ENCODE measurements at places on chromosomes 5 and 9.

GRCh38 chr5:158880483-158881001 lies 219.2 kb downstream of the EBF1 start:
- no peak for DNase-seq

GRCh38 chr5:143933451-143933850 lies 121.5 kb downstream of the HMHB1 start:
- no peak for DNase-seq

GRCh38 chr5:19988457-19988856 lies 457 bp upstream of the CDH18 start:
- DNase-seq, result no peak

DNA sequence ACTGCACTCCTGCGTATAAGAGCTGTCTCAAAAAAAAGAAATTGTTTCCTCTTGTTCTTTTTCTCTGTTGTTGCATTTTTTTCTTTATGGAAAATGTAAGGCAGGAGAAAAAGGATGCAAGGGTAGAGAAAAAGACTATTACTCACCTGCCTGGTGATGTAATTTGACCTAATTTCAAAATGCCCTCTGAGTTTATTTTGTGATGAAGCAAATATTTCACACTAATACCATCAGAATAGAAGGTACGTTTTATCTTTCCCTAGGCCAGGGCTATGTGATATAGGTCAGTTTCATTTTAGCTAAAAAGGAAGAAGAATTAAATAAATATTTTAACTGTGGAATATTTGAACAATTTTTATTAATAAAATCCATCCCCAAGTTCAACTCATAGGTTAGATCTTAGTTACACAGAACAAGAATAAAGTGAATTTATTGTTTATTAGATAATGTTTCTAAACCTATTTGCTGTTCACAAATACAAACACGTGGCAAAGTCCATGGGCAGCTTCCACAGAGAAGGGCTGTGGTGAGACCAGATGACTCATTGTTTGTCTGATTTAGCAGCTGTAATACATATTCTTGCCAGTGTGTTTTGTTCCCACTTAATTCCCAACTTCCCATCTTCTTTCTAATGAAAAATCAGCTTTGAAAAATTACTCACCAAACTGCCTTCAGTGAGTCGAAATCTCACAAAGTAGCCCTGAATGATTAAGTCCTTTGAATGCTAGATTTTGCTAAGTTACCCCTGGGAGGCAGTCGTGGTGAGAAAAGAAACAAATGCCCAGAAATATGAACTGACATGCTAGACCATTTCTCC lies 52.8 kb upstream of the CCDC112 start:
- no peak for DNase-seq

- DNase-seq, result no peak
Observed at GRCh38 chr5:39177631-39177964, 41.8 kb downstream of the FYB1 start.

DNA sequence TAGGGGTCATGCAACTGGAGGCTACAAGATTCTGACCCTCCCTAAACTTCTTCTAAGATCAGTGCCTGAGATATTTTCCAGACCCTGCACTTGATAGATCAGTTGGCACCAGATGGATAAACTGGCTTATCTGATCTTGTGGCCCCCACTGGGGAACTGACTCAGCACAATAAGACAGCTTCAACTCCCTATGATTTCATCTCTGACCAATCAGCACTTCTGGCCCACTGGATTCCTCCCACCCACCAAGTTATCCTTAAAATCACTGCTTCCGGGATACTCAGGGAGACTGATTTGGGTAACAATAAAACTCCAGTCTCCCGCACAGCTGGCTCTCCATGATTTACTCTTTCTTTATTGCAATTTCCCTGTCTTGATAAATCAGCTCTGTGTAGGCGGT lies 2180.4 kb upstream of the WWC1 start:
- DNase-seq, result no peak

GRCh38 chr9:112186695-112187094 lies 11.6 kb upstream of the SUSD1 start:
- no peak for DNase-seq

GRCh38 chr9:113516840-113517577 lies 53.5 kb downstream of the RGS3 start:
- peak; percentile 37 for DNase-seq

DNA sequence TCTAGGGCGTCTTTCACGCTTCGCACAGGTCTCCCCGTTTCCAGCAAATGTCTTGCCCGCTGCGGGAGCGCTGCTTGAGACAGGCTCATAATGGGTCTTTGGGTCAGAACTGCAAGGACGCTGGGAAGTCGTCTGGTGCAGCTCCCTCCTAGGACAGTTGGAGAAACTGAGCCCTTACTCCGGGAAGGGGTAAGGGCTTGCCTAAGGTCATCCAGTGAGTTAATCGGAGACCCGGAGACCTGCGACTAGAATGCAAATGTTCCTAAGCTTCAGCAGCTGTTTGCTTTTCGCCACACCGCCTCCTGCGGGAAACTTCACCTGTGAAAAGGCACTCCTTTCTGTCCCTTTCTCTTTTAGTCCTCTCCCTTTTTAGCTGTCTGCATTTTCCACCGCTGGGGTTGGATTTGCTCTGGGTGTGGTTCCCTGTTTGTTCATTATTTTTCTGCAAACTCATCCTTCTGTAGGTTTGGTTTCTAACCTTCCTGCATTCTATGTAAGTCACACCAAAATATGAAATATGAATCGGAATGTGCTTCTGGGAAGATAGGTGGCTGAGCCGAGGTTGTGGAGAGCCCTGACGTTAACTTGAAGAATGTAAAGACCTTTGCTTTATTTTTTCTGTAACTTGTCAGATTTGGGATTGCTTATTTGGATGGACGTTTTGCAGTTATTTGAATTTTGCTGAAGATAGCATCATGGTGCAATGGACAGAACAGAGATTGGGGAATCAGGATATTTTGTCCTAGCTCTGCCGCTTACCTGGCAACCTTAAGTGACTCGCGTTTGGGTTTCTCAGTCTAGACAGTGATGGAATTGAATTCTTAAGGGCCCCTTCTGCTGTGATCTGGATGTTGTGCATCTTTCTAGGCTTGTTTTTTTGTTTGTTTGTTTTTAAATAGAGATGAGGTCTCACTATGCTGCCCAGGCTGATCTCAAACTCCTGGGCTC lies 909 bp downstream of the SLC36A1 start:
- no peak for DNase-seq

GRCh38 chr5:157038568-157039187 lies 20.2 kb downstream of the HAVCR1 start:
- no peak for DNase-seq

GRCh38 chr5:120457839-120458507 lies 6.1 kb upstream of the PRR16 start:
- no peak for DNase-seq

DNA sequence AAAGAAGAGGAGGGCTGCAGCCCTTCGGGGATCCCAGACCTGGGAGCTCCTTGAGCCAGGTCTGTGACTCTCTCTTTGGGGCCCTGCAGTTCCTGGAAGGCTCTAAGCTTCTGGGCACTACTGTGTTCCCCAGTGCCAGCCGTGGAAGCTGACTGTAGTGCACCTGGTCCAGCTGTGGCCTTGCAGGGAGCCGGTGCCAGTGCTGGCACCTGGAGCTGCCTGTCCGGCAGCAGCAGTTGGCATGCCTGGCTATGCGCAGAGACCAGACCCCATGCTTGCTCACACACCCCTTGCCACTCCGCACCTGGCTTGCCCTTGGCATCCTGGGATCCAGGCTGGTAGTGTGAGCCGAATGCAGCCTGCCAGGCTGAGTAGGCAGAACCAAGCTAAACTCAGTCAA lies 91.0 kb upstream of the PUM3 start:
- no peak for DNase-seq

DNA sequence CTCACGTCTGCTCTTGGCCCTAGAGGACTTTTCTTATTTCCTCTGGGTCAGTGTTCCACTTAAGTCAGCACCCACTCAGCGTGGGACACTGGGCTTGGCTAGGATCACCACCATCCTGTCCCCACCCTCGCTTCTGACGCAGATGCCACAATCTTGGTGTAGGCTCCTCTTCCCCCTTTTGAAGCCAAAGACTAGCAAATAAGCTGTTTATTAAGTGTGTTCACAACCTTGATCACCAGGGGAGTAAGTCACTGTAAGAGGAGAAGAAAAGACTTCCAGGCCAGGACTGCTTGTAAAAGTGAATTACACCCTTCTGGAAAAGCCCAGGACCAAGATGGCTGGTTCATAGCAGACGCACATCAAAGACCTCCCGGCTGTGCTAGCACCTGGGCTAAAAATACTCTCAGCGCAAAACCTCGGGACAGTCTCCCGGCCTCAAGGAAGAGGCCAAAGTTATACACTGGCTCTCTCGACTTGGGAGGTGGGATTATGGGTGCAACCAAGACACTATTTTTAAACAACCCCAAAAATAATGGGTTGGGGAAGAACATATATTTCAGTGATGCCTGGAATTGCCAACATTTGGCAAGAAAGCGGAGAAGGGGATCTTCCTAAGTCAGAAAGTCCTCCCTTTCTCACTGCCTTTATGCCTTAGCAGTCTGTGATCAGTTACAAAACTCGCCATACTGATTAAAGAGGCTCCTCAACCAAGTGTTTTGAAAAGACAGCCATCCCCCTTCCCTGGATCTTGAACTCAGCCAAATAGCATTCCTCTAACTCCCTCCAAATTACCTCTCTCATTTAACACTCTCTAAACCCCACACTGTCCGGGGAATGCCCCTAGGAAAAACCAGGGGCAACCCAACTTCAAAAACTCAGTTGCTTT lies 69.4 kb downstream of the RAPGEF1 start:
- DNase-seq, result no peak

- DNase-seq, result no peak
Observed at GRCh38 chr5:62727861-62728260, 149.2 kb downstream of the LRRC70 start.

GRCh38 chr9:92599938-92600461 lies 64.2 kb upstream of the ECM2 start:
- no peak for DNase-seq

GRCh38 chr5:171593401-171593800 lies 174.0 kb downstream of the FGF18 start:
- DNase-seq, result no peak

GRCh38 chr5:144189800-144190429 lies 19.2 kb downstream of the KCTD16 start:
- peak; percentile 47 for DNase-seq

GRCh38 chr9:93302586-93303257 lies 118.8 kb downstream of the WNK2 start:
- peak; percentile 35 for DNase-seq

DNA sequence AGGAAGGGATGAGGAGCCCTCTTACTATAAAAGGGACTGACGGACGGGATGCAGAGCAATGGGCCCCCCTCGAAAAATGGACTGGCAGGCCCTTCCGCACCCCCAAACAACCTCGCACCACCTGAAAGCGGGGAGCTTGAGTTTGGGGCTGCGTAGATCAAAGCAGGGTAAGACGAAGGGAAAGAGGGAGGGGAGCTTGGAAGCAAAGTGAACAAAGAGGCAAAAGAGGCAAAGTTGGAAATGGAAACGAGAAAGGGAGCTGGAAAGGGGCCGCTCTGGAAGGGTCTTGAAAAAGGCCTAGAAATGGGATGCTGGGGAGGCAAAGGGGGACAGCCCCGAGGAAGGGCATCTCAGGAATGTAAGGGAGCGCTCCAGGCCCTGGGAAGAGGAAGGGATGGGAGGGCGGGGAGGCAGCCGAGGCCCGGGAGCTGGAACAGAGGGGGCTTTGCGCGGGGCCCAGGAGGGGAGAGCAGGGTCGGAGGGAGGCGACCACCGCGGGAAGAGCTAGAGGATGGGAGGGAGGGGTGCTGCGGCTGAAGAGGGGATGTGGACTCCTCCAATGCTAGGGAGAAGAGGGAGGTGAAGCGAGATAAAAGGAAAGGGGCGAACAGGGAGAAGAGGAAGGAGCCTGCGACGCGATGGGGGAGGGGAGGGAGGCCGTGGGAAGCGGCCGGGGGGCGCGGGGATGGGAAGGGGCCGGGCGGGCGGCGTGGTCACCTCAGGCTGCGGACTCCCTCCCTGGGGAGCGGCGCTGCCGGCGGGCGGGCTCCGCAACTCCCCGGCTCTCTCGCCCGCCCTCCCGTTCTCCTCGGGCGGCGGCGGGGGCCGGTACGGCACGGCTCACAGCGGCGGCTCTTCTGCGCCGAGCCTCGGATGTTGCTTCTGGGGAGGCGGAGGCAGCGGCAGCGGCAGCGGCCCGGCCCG lies 577 bp downstream of the RNF145 start:
- DNase-seq, result no peak

DNA sequence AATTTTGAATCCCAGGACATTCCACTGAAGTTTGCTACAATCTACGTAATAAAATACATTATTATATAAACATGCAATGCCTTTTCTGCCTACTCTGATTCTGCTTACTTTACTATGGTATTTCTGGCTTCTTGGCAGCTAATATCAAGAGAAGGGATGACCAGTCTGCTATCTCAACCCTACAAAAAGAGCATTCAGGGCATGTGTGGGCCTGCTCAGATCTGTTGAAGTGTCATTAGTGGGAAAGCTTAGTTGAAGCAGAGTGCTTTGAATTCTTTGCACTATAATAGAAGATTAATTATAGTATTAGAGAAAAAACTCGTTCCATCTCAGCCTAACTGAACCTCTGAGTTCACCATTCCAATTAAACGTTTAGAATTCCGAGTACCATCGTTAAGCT lies 339.5 kb upstream of the ISL1 start:
- no peak for DNase-seq

GRCh38 chr9:18988003-18988402 lies 45.0 kb downstream of the SAXO1 start:
- no peak for DNase-seq

DNA sequence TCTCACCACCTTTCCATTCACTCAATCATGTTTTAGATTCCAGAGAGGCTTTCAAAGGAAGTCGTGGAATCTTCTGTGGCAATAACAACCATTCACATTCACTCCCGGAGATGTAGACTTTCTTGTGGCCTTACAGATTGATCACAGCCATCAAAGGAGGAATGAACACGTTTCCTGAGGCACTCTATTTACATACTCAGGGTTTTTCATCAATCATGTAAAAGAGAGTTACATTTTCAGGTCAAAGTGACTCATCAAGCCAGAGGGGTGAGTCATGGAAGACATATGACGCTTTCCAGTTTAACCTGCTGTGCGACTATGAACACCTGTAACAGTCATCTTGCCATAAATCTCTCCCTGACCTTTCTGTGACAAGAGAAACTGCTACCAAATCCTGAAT lies 39.3 kb upstream of the RAD23B start:
- DNase-seq, result no peak

GRCh38 chr9:129331493-129331765 lies 153.4 kb upstream of the IER5L start:
- no peak for DNase-seq

GRCh38 chr5:178361657-178362445 lies 129.2 kb upstream of the PHYKPL start:
- DNase-seq, result no peak

DNA sequence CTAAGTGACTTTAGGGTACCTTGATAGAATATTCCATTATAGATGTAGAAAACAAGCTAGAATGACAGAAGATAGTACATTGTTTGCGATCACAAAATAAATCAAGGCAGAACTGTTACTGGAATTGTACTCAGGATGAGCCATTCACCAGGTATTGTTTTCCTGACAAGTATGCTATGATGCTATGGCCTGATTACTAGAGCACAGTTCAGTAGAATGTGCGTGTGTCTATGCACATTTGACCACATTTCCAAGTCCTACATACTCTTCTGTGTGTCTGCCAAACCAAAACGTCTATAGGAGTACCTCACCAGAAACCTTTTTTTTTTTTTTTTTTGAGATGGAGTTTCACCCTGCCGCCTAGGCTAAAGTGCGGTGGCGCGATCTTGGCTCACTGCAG lies 43.3 kb upstream of the CDC42SE2 start:
- DNase-seq, result no peak

GRCh38 chr9:9079473-9079872 lies 1279.9 kb upstream of the DMAC1 start:
- DNase-seq, result no peak
